ENCODE measurements at places on chromosomes 13 and 19. TPM values are rescaled to one million over a fixed set of nuclear protein-coding genes. Genes with fewer than 3 reads are reported as not detected.

DNA sequence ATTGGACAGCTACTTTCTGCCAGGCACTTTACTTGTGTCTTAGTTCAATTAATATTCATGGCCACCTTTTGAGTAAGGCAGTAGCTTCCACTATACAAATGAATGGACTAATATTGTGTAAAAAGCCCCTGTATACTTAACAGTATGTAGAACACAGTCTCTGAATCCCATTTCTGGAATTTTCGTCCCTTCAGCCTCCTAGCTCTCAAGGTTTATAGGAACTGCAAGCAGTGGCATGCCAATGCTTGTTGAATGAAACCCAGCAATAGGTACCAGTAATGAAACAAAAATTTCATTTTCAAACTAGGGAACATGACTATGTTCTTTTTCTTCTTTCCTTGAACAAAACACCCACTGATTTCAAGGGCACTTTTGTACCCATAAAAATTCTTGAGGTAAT lies 361.6 kb downstream of the TDRD3 start:
- no peak for DNase-seq
- H3K4me1 ChIP-seq, result no peaks in the 10 kb centered on the region
- H3K4me3 ChIP-seq, result no peak overlapping the region
- H3K27ac ChIP-seq, result no peak overlapping the region
- H3K36me3 ChIP-seq, result no peaks in the 10 kb centered on the region
- no peaks in the 10 kb centered on the region for H3K27me3 ChIP-seq

DNA sequence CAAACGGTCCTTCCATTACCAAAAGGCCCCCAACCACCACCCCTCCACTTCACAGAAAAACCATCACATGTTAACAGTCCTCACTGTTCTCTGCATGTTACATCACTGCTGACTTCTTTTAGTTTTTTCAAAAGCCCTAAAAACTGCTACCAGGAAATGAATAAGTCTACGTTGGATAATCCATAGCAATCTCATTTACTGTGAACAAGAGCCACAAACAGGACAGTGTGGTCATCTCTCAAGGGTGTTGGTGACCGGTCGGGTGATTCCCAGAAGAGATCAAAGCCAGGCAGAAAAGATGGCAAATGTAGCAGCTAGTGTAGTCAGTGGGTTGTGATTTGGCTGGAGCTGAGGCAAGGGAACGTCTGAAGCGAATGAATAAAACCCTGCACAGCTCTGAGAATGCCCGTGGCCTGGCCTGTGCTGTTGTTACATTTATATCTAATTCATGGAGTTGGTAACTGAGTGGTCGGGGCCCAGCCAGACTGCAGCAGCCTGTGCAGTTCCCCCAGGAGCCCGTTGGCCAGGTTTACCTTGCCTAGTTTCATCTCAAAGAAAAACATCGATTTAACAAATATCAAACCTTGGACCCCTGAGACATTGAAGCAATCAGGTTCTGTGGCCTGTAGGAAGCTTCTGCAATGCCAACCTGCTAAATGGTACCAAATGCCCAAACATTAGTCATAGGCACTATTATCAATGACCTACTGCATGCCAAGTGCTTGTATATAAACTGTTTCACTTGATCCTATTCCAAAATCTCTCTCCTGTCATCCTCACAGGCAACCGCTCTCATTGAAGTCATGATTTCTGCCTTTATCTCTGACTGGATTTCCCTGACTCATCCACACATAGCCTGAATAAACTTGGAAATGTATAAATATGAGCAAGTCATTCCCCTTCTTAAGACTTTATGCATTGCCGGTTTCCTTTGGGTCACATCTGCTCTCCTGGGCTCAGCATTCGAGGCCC lies 153.8 kb upstream of the SERP2 start:
- no peak for DNase-seq
- peaks cover 1% of the 10 kb centered on the region for H3K27me3 ChIP-seq
- no peak overlapping the region for H3K4me3 ChIP-seq
- no peaks in the 10 kb centered on the region for H3K36me3 ChIP-seq

THSD8 gene
- polyA plus RNA-seq, result 11.0 TPM

GNG7 gene
- polyA plus RNA-seq, result 0.22 TPM
